ENCODE measurements at places on chromosomes 5 and 9.

GRCh38 chr5:38556088-38556598, 303 bp downstream of the LIFR start:
- peak; percentile 23 for DNase-seq

GRCh38 chr9:3299872-3300271, 225.9 kb downstream of the RFX3 start:
- DNase-seq = no peak

DNA sequence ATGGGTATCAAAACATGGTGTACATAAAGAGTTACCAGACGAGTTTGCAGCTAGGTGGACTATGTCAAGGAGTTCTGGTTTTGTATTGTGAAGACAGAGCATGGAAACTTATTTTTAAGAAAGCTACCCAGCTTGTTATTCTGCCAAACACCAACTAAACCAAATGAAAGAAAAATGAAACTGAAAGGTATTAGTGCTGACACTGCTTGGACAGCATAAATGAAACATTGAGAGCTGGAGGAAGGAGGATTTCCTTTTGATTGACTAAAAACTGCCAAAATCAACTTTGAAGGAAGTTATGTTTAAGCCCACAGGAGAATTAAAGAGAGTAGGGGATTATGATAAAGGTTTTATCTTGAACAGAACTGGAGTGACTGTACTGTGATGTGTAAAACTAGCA, 766.2 kb downstream of the PTPRD start:
- no peak for DNase-seq

GRCh38 chr9:33014665-33015014, 10.4 kb upstream of the DNAJA1 start:
- no peak for DNase-seq

DNA sequence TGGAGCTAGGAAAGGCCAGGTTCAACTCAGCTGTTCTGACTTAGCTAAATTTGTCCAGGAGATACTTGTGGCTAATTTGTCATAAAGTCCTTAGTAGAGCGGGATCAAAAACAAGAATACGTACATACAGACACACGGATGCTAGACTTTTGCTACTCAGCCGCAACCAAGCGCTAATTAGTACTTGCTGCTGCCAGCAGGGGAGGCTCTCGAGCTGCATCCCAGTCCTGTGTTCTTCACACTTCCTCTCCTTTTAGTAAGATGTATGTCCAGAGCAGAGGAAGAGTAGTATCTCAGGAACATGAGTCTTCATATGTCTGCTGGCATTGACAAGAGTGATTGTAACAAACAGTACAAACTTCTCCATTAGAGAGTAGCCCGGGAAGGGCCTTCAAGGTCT, 58.3 kb downstream of the CYFIP2 start:
- no peak for DNase-seq

DNA sequence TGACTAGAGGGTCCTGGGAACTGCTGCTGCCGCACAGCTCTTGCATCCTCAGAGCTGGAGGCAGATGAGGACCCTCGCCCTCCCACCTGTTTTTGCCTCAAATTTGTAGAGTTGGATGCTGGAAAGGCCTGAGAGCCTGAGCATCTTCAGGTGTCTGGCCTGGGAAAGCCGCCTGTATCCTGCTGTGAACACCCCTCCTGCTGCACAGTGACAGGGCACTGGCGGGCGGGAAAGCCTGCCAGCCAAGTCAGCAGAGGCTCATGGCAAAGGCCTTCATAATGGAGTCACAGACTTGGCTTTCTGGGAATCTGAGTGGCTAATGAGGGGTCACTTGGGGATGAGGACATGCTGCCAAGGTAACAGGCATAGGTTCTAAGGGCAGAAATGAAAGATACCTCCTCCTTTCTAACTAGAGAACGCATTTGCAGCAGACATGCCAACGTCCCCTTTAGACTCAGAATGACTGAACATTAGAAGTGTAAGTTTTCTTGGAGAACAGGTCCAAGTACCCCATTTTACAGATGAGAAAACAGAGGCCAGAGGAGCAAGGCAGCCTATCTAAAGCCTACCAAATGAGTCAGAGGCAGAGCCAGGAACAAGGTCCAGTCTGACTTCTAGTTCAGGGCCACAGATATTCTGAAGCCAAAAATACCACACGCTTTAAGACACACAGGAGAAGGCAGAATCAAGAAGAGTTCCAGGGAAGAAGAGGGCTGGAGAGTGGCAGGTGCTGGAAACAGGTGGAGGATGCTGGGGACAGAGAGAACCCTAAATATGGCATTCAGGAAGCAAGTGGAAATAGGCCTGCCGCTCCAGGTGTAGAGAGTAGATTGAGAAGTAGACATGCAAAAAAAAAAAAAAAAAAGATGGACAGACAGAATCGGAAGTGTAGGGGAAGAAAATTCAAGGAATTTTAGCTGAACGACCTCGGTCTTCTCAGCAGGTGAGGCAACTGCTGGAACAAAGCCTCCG, 44.1 kb downstream of the EPB41L4B start:
- DNase-seq = no peak

GRCh38 chr9:91611582-91611981, 187.9 kb upstream of the NFIL3 start:
- DNase-seq = no peak

DNA sequence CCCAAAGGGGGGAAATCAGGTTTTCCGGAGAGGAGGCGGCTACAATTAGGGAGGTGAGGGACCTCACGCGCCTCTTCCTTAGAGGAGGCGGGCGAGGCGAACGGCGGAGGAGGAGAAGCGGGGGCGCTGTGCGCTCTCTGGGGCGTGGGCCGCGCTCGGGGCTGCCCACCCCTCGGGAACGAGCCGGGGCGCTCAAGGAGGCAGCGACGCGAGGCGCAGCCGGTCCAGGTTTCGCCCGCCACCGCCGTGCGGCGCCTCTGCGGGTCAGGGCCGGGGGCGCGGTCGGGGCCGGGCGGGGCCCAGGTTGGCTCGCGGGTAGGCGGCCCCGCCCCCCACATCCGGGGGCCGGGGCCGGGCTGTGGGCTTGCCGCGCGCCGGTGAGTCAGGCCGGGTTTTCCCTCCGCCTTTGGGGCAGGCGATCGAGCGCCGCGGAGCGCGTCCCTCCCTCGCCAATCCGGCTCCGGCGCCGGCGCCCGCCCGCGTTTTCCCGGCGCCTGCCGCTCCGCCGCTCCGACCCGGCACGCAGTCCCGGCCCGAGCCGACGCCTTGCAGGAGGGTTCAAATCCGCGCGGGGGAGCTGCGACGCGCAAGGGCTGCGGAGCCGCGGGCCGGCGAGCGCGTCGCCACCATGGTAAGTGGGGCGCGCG, at the start of gene N4BP3:
TSS of gene N4BP3 (plus strand) at position 392 of the 647 bp plus-strand sequence. CDS start 6,052 bp downstream, outside the sequence.
- DNase-seq = peak; percentile 75

GRCh38 chr5:66558560-66558959, 37.6 kb upstream of the MAST4 start:
- no peak for DNase-seq

- peak; percentile 6 for DNase-seq
These were observed 16.7 kb upstream of the RNU6ATAC start for GRCh38 chr9:134180786-134181647.

GRCh38 chr5:76292620-76293322, 110.3 kb upstream of the IQGAP2 start:
- no peak for DNase-seq

DNA sequence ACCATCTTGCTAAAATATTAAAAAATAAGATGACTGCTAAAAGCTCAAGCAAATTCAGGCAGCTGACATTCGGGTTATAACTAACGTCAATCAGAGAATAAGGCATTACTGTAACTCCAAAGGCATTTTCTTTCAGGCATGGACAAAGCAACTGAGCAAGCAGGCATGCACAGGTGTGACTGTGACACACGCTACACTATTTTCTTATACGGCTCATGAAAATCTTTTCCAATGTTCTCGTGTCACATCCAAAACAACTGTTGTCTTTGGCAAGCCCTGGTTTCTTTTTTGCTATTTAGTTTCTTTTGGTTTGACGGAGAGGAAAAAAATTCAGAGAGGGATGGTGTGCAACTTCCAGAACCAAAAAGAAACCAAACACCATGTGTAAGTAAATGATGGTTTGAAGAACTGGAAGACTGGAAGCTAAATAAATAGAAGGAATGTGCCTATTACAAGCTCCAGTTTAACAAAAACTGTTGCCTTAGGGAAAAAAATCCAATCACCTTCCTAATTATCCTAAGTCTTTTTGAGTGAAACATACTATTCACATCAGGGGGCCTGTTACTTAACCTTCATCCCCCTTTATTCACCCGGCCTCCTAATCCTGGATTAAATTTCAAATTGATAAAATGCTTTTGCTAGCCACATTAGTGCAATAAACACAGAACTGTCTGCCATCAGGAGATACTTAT, 277.6 kb downstream of the PSAT1 start:
- no peak for DNase-seq

DNA sequence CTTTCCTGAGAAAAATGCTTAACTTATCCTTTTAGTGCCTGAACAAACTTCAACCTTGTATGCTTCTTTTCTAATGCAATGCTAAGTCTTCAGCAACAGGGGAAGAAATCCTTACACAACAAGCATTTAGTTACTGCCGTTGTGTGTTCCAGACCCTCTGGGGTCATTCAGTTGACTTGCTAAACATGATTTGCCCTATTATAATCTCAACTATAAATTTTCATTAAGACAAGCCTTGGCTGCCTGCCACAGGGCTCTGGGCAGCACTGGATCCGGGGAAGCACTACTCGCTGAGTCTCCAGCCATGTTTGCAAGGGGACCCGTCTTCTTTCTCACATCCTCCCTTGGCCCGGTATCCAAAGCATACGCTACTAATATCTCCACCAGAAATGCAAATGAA, 58.1 kb downstream of the PTCH1 start:
- DNase-seq = no peak

GRCh38 chr9:125815568-125815967, 68.4 kb downstream of the PBX3 start:
- no peak for DNase-seq

GRCh38 chr9:8895861-8896224, 1096.3 kb upstream of the DMAC1 start:
- DNase-seq = no peak

DNA sequence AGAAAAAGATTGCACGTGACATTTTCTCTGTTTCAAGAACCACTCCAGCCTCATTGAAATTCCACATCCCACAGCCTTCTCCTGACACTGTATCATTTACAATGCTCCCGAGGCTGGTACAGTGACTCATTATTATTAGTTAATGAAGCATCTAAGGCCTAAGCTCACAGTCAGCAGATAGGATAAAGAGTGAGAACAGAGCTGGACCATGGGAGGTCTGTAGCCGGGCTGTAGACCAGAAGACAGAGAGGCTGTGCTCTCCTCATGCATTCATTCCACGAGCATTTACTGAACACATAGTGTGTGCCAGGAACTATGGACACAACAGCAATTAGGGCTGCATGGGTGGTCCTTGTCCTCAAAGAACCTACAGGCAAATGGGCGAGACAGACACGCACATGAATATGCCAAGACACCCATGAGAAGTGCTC, 47.3 kb upstream of the GALNT10 start:
- DNase-seq = no peak

DNA sequence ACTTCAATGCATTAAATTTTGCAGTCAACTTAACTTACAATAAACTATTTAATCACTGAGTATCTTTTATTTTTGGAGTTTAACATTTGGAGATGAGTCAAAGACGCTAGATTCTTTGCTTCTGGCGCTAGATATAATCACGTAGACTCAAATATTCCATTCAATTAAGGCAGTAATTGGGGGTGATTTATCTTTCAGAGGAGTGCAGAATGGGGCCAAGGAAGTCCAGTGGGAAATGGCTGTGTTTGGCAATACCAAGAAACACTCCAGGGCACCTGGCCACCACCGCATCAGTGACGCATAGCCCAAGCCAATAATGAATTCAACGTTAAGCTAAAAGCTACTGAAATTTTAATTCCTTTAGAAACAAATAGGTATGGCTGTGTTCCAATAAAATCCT, 81.2 kb downstream of the PHAX start:
- no peak for DNase-seq

- no peak for DNase-seq
These were observed 220.5 kb downstream of the SLC12A2 start for GRCh38 chr5:128304088-128304487.

GRCh38 chr5:125536582-125536981, 790.1 kb upstream of the ZNF608 start:
- no peak for DNase-seq

DNA sequence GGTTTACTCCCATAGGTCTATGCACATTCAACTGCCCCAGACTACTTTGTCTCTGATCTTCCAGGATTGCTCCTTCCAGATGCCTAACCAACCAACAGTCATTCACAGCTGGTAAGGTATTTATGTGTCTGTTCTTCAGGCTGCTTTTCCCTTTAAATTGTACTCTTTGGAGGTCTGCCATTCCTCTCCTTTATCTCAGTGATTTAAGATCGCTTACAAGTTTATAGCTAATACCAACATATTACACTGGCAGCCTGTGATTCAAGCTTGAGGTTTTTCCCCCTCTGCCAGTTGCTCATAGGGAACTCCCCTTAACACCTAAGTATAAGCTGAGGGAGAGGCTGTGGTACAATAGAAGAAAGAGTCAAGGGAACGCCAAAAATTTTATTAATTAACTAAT, 711.7 kb upstream of the EDIL3 start:
- no peak for DNase-seq

- DNase-seq = no peak
These were observed 15.7 kb upstream of the FST start for GRCh38 chr5:53464722-53465121.

GRCh38 chr5:31270396-31270795, 76.9 kb downstream of the CDH6 start:
- DNase-seq = no peak

GRCh38 chr5:81181576-81182316, 51.4 kb upstream of the CKMT2 start:
- no peak for DNase-seq

DNA sequence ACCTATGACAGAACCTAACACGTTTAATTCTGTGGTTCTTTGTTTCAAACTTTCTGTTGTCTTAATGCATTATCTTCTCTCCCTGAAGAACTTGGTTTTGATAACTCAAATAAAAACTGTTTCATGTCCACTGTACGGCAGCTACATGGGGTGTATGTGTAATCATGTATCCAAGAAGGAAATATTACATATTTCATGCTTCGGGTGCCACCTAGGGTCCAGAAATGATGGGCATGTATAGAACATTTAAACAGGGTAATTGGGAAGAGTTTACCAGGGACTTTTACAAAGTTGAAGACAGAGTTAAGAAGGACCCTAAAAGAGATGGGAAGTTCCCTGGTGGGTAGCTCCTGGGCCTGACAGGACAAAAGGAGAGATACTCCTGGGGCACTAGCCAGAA, 291.3 kb downstream of the FBXL7 start:
- no peak for DNase-seq

GRCh38 chr5:158881091-158881880, 218.4 kb downstream of the EBF1 start:
- DNase-seq = no peak

GRCh38 chr5:76083555-76084495, 642 bp downstream of the SV2C start:
- no peak for DNase-seq

- no peak for DNase-seq
These were observed 64.9 kb downstream of the SECISBP2 start for GRCh38 chr9:89383030-89383720.

GRCh38 chr5:133756756-133757155, 144.4 kb upstream of the FSTL4 start:
- DNase-seq = no peak

GRCh38 chr9:113854310-113854709, 21.8 kb upstream of the ZNF618 start:
- DNase-seq = no peak
